ENCODE measurements at places on chromosomes 2 and 18. TPM values are rescaled to one million over a fixed set of nuclear protein-coding genes. Genes with fewer than 3 reads are reported as not detected.

The CXCR1 gene
- not detected for total RNA-seq

The CCDC74B gene
- 3.8 TPM for total RNA-seq

The SPP2 gene
- not detected for total RNA-seq

The INHA gene
- total RNA-seq: 0.11 TPM

The CROCC2 gene
- under 0.01 TPM for total RNA-seq

The NOL4 gene
- total RNA-seq: not detected

The UGT1A5 gene
- not detected for total RNA-seq

The CD207 gene
- not detected for total RNA-seq

The FAM161A gene
- 0.76 TPM for total RNA-seq

The AQP12A gene
- total RNA-seq: not detected

The AGFG1 gene
- 144 TPM for total RNA-seq

GRCh38 chr2:171491292-171491691 lies 31.0 kb upstream of the CYBRD1 start:
- DNase-seq: no peak

GRCh38 chr2:160309585-160309984 lies 109.5 kb upstream of the ITGB6 start:
- DNase-seq: peak; percentile 77

- no peak for DNase-seq
These were observed 797 bp downstream of the EIPR1 start for GRCh38 chr2:3376821-3377220.

DNA sequence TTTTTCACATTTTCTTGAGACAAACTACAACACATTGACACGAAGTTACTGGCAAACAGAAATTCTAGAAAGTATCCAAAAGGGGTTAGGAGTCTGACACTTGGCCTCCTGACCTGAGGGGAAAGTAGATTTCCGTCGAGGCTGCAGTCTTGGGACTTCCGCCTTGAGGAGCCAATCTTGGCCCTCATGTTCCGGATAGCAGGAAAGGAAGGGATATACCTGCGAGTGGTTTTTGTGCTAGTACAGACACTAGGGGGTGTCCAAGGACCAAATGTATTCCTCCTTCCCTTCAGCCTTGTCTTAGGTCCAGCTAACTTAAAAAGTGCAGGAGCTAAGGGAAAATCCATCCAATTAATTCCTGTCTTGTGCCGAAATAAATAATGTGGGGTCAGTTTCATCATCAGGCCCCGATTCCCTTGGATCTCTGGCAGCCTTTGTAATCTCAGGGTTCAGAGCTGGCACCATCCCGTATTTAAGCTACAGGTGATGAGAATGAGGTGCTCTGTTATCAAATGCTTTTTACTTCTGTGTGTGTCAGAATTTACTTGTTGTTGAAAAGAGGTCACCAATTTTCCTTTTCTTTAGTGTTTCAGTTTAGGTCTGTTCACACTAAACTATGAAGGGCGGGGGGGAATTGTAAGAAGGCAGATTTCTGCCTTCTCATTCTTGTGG lies 330.2 kb upstream of the FANCL start:
- peak; percentile 85 for DNase-seq

GRCh38 chr2:45816272-45816671 lies 164.8 kb downstream of the PRKCE start:
- DNase-seq: peak; percentile 63

- DNase-seq: no peak
These were observed 60.3 kb upstream of the LYPD6B start for GRCh38 chr2:148978026-148978685.

- no peak for DNase-seq
These were observed 86.5 kb downstream of the ROCK2 start for GRCh38 chr2:11257964-11258363.

DNA sequence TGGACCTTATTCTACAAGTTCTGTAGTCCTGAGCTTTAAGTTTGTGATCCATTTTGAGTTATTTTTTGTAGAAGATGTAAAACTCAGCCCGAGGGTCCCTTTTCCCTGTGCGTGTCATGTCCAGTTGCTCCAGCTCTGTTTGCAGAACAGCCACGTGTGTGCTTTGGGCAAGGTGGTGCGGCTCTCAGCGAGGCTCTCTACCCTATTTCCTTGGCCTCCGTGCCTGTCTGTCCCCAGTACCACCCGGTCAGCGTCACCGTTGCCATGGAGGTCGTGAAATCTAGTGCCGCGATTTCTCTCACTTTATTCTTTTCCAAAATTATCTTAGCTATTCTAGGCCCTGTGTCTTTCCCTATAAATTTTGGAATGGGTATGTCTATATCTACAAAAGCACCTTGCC lies 141.0 kb upstream of the CTDP1 start:
- DNase-seq: no peak

GRCh38 chr2:65700720-65701119 lies 268.3 kb upstream of the SPRED2 start:
- no peak for DNase-seq

DNA sequence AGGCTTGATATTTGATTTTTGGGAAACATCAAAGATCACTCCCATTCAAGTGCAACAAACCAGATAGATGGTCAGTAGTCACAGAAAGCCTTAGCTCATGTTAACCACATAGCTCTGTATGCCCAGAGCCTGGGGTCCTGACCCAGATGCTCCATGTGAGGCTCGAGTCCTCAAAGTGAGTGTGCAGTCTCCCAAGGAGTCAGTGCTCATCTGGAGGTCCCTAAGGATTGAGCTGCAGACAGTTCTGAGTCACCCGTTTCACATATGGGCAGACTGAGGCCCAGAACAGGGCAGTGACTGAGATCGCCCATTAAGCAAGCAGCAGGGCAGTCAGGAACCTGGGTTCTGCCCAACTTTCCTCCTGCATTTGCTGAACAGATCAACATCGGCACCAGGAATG lies 9.2 kb downstream of the TMEM37 start:
- no peak for DNase-seq

GRCh38 chr18:39675368-39675767 lies 2109.8 kb upstream of the CELF4 start:
- DNase-seq: peak; percentile 52

- peak; percentile 23 for DNase-seq
These were observed 68.9 kb upstream of the STPG4 start for GRCh38 chr2:47223980-47224379.

DNA sequence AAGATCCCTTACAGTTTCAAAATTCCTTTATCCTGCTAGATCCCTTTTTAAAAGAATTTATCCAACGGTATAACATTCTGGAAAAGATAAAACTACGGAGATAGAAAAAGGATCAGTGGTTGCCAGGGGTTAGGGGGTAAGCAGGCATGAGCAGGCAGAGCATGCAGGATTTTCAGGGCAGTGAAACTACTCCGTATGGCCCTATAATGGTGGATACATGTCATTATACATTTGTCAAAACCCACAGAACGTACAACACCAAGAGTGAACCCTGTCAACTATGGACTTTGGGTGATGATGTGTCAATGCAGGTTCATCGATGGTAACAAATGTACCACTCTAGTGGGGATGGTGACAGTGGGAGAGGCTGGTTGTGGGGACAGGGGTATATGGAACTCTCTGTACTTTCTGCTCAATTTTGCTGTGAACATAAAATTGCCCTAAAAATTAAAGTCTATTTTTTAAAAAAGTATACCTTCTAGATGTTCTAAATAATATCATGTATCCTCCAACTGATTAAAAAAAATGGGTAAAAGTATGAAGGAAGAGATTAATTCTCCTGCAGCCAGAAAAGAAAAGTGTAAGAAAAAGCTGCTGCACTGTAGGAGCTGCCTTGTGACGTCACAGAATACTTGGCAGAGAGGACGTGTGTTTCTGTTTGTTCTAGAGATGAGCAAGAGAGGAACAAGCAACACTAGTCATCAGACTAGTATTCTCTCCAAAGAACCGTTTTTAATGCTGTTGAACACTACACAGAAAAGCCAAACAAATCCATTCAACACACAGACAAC lies 23.6 kb downstream of the ANKRD44 start:
- peak; percentile 96 for DNase-seq

- DNase-seq: peak; percentile 42
These were observed 14.9 kb downstream of the ATOH8 start for GRCh38 chr2:85768713-85769112.

GRCh38 chr18:58605027-58606020 lies 23.6 kb downstream of the ALPK2 start:
- DNase-seq: peak; percentile 65

DNA sequence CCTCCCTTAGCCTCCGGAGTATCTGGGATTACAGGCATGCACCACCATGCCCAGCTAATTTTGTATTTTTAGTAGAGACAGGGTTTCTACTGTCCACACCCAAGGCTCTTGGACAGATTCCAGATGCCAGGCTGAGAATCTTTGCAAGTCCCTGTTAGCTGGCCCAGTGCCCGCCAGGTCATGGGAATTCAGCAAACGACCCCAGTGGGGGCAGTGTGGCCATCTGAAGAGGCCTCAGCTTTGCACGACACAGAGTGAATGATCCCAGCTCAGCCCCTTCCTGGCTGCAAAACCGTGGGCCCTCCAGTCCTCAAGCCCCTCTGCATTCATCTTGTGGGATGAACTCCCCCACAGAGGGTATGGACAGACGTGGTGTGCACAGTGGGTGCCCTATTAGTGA lies 179.5 kb upstream of the ID2 start:
- DNase-seq: no peak

GRCh38 chr18:46406539-46406932 lies 250.5 kb downstream of the LOXHD1 start:
- no peak for DNase-seq

- DNase-seq: no peak
These were observed 37.8 kb upstream of the RTTN start for GRCh38 chr18:70243131-70243929.

DNA sequence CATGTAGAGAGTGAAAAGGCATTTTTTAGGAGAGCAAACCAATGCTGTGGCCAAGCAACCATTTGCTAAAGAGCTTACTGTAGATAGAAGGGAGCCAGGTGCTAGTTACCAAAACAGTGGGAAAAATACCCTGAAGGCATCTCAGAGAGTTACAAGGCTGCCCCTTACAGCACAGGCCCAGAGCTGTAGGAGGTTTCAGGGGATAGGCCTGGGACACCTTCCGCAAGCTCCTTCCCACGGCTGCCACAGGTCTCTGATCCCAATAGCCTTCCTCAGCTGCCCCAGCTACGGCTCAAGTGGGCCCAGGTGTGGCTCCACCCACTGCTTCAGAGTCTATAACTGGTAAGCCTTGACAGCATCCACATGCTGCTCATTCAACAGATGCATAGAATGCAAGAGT lies 18.2 kb upstream of the PPM1B start:
- DNase-seq: no peak

GRCh38 chr18:21663578-21663977 lies 41.0 kb downstream of the ABHD3 start:
- DNase-seq: no peak

DNA sequence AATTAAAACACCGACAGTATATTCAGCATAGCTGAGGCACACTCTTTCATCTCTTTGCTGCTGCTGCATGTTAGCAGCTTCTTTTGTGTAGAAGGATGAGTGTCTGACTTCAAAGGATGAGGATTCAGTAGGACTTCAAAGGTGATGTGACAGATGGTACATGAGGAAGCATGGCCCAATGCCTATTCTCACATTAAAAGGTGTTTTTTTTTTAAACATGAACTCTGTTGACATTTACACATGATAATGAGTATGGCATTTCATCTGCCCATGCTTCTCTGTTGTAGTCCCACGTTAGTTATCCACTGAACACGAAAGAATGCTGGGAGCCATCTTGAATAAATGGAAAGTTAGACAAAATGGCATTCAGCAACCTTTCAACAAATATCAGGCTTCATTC lies 1950.8 kb upstream of the PIK3C3 start:
- DNase-seq: no peak

- DNase-seq: peak; percentile 91
These were observed 10.6 kb downstream of the DNAJB2 start for GRCh38 chr2:219289537-219290361.

DNA sequence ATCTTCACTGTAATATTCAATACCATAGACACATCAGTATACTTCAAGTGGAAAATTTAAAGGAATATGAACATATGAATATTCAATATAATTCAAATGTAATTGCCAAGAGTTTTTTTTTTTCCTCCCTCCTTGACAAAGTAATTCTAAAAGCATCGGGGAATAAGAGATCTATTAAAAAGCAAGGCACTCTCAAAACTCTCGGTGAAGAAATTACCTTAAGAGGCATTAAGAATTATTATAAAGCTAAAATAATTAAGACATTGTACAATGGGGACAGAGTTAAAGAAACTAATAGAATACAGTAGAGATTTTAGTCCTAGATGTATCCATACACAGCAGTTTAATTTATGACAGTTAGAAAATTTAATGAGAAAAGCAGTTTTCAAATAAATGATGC lies 390.0 kb upstream of the SLC8A1 start:
- no peak for DNase-seq

- no peak for DNase-seq
These were observed 167.2 kb upstream of the REV1 start for GRCh38 chr2:99656994-99657393.

DNA sequence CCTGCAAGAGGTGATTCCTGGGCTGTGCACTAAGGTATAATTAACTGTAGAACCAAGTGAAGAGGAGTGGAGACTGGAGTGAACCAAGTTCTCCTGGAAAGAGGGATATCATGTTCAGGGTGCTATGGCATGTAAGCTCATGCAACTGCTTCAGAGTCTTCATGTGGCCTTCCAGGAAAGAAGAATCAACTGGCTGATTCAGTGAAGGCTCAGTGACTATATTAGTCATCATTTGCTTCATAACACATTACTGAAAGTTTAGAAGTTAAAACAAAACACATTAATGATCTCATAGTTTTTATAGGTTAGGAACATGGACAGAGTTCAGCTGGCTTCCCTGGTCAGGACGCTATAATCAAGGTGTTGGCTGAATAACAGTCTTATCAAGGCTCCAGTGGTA lies 1200.8 kb upstream of the GYPC start:
- DNase-seq: no peak

DNA sequence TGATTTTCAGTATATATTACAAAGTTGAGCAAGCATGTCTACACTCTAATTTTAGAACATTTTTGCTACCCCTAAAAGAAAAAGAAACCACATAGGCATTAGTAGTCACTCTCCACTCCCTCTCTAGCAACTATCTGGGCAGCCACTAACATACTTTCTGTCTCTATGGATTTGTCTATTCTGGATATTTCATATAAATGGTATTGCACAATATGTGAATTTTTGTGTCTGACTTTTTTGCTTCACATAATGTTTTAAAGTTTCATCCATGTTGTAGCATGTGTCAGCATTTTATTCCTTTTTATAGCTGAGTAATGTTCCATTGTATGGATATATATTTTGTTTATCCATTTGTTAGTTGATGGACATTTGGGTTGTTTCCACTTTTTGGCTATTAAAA lies 232.5 kb upstream of the CTAGE1 start:
- DNase-seq: peak; percentile 26

DNA sequence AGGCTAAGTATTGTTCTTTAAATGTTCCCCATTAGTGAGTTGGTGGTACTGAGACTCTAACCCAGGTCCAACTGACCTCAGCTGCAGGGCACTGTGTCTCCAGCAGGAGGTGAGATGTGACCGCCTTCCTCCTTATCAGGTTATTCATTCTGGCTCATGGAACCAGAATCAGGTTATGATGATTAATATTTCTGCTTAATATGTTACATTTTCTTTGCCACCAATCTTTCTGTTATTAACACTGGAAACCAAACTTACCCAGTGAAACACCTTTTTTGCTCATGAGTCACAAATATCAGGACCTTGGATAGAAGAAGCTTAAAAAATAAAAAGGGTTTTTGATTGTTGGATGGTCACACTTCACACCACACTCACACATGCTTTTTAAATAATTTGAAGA lies 85.4 kb downstream of the DPP4 start:
- peak; percentile 20 for DNase-seq
